Suppressor macrophage treated with lipopolysaccharide for 1 hour (primary cell): ENCODE measurements at places on chromosomes 5 and 9.

- no peak for DNase-seq
These were observed 145.6 kb downstream of the CNTLN start for GRCh38 chr9:17280350-17281012.

- no peak for DNase-seq
These were observed 54.7 kb downstream of the VCAN start for GRCh38 chr5:83526289-83526688.

DNA sequence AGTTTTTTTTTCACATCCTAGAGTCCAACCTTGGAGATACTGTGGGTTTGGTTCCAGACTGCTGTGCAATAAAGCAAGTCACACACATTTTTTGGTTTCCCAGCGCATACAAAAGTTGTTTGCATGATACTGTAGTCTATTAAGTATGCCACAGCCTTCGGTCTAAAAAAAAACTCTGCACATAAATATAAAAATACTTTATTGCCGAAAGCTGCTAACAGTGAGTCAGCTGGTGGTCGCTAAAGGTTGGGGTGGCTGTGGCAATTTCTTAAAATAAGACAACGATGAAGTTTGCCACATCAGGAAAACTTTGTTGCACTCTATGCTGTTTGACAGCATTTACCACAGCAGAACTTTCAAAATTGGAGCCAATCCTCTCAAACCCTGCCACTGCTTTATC is 37.4 kb downstream of the UBQLN1 start:
- no peak for DNase-seq

- peak; percentile 48 for DNase-seq
These were observed 42.4 kb upstream of the MACIR start for GRCh38 chr5:103216137-103216536.

DNA sequence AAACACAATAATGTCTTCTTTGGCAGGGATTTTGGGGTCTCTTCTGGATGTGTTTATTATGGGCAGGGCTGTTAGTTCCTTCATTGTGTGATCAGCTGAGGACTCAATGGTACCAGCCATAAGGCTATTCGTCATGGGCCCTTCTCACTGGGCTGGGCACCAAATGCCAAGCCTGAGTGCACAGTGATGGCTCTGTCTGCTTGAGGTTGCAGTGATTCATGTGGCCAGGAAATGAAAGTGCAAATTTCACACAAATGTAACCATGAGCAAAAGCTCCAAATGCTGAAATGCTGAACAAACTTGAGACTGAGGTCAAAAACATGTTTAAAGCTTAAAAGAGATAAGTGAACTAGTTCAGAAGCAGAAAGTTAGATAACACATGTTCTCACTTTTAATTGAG is 191.0 kb downstream of the TARS1 start:
- DNase-seq: no peak

GRCh38 chr9:38380872-38381534 is 11.5 kb upstream of the ALDH1B1 start:
- DNase-seq: no peak

DNA sequence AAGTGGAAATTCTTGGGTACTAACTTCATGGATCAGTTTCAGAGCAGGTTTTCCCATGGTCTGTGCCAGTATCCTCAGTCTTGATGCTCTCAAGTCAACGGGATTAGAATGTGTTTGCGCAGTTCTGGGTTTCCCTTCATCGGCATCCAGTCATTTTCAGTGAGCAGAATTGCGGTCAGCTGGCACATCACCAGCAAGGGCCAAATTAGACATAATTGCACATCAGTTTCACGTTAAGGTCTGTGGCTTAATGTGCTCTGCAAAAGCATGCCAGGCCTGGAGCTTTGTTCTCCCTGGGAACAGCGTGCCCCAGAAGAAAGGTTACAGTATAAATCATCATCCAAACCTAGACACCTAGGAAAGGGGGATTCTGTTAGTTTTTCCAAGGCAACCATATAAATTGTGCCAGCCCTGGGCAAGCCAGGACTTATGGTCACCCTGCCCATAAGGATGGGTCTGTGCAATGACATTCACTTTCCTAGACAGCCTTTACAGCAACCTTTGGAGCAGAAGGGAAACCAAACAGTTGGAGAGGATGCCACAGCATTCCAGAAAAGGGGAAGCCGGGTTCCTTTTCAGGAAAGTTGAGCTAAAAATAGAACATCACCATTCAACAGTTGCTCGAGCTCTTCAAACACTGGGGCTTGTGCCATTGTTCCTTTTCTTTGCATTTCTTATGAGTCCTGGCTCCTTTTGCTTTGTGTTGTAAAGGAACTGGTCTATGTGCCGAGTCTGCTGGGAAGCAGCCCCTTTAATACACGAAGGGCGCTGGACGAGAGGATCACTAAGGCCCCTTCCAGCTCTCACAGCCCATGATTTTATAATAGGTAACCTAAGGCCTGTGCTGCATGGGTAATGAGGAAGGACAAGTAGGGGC is 23.1 kb downstream of the IQGAP2 start:
- no peak for DNase-seq

- DNase-seq: no peak
These were observed 643.0 kb upstream of the RGMB start for GRCh38 chr5:98130261-98131035.

DNA sequence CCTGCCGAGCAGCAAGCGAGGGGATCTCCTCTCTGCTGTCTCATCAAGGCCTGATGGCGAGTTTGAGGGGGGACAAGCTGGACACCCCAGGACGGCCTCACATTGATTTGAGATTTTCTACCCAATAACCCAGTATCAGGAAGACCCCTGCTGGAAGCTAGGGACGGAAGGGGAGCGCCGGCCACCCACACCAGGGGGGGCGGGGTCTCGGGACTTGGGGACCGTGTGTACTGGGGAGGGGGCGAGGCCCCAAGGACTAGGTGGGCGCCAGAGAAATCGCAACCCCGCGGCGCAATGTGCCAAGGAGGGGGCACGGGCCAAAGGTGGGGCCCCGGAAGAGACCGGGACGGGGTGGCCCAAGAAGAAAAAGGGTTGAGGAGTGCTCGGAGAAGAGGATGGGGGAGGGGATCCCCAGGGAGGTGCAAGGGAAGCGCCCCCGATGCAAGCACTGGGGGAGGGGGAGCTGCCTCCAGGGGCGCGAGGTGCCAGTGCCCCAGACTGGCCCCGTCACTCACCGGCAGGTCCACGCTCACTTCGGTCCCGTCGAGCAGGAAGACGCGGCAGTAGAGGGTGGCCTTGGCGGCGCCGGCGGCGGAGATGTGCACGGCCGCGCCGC is 1.1 kb downstream of the EPB41L4B start:
- no peak for DNase-seq

DNA sequence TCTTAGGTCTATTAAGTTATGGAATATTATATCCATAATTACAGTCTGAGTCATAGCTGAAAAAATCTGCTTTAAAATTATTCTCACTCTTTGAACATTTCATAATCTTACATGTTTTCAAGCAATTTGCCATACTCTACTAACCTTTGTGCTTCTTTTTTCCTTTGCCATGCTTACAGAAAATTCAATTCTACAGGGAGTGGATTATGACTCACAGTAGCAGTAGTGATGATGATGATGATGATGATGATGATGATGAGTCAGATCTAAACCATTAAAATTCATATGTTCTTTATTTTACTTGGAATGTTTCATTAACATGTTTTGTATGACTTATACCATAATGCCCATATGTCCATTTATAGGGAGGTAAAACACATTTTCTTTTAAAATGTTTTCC is 207.1 kb downstream of the VPS13A start:
- DNase-seq: no peak
